ENCODE measurements at places on chromosomes 6 and 20.

DNA sequence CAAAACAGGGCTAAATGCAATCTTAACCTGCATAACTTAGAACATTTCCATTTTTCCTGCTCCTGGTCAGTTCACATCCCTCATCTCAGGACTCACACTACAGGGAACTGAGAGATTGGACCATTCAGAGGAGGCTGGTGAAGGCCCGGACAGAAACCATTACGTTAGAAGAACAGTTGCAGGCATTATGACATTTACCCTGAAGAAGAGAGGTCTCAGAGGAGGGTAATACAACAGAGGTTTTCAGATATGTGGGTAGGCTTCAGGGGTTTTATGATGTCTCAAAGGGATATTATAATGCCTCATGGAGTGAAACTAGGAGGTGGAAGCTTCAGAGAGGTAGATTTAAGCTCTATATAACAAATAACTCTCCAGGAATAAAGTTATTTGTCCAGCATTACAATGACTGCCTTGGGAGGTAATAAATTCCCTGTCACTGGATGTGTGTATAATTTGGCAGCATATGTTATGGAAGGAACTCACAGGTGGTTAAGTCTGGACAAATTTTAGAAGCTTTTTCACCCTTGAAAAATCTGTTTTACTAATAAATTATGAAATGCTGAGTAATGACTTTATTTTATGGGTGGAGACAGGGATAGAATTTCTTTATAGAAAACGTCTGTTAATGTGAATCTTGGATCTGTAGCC, 36.7 kb upstream of the RIPOR2 start:
- no peak for DNase-seq

GRCh38 chr20:19304886-19305415, 92.5 kb downstream of the SLC24A3 start:
- no peak for DNase-seq

DNA sequence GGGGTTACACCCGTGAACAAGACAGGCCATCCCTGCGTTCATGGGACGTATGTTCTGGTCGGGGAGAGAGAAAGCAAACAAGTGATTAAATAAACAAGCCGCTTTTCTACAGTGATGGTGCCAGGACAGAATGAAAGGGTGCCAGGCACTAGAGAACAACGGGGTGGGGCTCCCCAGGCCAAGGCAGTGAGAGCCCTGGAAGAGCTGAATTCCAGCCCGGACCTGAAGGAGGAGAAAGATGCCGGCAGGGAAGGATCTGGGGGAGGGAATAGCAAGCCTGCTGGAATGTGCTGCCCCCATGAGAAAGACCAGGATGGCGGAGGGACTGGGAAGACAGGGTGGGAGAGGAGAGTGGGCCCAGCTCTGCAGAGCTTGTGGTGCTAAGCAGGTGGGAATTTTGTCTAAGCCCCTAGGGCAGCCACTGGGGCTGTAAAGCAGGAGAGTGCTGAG, 7.5 kb downstream of the SNAI1 start:
- DNase-seq = no peak

DNA sequence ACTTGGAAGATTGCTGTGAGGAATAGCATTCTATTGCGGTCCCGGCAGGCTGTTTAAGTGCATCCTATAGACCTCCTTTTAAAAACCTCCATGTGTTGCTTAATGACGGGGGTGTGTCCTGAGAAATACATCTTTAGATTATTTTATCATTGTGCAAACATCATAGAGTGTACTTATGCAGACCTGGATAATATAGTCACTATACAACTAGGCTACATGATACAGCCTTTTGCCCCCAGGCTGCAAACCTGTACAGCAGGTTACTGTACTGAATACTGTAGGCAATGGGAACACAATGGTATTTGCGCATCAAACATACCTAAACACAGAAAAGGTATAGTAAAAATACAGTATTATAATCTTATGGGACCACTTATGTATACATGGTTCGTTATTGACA, 175.6 kb downstream of the RNF144B start:
- no peak for DNase-seq

DNA sequence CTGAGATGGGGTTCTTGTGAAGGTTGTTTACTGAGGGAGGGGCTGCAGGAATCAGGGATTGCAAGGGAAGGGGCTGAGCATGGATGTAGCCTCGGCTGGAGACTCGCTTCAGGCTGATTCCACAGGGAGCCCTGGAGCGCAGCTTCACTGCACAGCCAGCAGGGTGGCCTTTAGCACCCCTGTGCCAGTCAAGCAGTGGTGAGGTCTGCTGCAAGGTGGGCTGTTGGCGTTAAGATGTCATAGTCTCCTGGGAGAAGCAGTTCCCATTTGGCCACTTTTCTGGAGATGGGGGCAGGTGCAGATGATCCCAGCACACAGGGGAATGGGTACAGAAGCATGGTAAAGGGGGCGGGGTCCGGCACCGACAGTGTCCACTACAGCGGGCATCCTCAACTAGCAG, 126.3 kb downstream of the TOX2 start:
- no peak for DNase-seq

GRCh38 chr6:36886950-36887618, 1.3 kb downstream of the C6orf89 start:
- DNase-seq = no peak

- no peak for DNase-seq
Measured at GRCh38 chr20:40148886-40149285, 540.1 kb downstream of the MAFB start.

DNA sequence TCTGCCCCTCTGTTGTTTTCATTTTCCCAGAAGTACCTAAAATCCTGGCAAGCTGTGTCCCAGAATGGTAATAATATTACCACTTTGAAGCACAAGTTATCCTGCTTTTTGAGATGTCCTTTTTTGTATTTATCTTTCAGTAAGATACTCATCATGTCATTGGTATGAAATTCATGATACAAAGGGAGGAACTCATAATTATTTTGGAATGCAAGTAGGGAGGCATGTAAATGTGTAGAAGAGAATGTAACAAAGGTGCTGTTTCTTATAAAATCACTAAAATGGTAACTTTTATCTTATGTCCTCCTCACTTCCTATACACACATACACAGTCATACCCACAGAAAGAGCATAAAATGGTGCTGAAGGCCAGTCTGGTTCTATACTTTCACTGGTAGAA, 109.9 kb downstream of the CD2AP start:
- no peak for DNase-seq

DNA sequence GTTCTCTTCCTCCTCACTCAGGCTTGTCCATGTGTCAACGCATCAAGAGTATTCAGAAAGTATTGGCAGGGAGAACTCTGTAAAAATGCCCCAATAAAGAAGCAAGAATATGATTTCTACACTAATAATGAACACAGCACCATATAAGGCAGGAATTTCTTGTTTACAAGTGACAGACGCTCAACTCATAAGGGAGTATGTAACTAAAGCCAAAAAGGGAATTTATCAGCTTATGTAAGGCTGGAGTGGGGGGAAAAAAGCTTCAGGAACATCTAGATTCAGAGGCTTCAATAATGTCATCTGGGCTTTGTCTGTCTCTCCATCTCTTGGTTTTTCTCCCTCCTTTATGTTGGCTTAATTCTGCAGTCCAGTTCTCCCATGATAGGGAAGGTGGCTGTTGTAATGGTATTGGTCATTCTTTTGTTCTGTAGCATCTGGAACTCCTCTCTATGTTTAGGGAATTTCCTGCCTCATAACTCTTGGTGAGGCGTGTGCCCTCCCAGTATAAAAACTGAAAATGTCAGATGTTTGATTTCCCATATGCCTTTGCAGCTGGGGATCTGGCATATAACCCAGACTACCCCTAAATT, 125.1 kb upstream of the COL21A1 start:
- DNase-seq = no peak

GRCh38 chr6:9977411-9977810, 437.5 kb downstream of the TFAP2A start:
- DNase-seq = no peak

- no peak for DNase-seq
Measured at GRCh38 chr6:69289689-69290495, 506.9 kb downstream of the LMBRD1 start.

DNA sequence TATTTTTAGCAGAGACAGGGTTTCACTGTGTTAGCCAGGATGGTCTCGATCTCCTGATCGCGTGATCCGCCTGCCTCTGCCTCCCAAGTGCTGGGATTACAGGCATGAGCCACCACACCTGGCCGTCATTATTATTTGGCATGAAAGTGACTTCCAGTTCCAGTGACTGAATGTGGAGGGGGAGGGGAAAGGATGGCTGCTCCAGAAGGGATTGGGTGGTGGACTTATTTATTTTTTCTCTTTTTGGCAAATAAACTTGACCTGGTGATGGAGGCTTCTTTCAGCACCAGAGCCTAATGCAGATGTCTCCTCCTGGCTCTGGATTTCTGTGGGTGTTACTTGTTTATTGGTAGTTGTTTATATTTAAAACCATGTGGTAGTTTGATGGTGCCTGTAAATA, 16.9 kb upstream of the SLC22A23 start:
- DNase-seq = no peak

DNA sequence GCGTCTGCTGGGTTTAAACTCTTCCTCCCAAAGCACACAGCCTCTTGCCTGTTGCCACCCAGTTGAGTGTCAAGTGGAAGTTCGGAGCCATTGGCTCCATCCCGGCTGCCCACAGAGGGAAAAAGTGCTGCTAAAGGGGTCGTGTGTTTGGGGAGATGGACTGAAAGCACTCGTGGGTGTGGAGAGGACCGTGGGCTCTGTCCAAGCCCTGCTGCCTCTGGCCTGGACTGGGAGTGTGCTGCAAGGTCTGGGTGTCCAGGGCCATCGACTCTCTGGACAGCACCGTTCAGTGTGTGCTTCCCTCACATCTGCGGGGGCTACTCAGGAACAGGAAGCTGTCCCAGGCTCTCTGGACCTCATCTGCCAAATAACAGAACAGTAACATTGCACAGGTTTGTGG, 269.3 kb downstream of the DLL1 start:
- no peak for DNase-seq

DNA sequence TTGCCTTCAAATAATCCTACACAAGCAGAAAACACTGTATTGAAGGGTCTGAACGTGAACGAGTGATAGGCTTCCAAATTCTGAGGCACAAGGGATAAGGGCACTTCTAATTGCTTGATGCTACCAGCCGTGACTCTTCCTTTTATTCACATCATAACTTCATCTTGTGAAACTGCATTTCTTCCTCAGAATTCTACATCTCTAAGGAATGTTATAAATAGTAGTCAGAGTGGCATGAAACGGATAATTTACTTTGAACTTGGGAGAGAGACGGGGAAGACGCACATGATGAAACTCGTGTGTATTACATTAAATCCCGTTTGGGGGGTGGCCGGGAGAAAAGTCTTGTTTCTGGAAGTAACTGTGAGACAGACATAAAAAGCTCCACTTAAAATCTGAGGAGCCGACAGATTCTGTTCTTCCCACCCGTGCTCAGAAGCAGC, 754 bp downstream of the HDDC2 start:
- no peak for DNase-seq

DNA sequence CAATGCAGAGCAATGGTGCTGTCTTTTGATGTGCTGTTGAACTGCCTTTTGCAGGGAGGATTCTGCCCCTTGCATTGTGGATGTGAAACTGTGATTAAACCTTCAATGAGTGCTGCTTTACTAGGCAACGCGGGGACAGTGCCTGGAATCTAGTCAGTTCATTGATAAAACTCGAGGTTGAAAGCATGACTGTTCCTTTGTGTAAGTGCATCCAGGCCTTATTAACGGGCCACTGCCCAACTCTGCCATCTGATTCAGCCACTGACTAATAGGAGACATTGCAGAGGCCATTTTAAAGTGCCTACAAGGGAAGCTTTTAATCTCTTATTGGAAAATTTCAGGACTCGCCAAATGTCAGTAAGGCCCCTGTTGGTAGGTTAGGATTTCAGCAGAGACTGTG, 49.3 kb downstream of the SLC35F1 start:
- DNase-seq = no peak

DNA sequence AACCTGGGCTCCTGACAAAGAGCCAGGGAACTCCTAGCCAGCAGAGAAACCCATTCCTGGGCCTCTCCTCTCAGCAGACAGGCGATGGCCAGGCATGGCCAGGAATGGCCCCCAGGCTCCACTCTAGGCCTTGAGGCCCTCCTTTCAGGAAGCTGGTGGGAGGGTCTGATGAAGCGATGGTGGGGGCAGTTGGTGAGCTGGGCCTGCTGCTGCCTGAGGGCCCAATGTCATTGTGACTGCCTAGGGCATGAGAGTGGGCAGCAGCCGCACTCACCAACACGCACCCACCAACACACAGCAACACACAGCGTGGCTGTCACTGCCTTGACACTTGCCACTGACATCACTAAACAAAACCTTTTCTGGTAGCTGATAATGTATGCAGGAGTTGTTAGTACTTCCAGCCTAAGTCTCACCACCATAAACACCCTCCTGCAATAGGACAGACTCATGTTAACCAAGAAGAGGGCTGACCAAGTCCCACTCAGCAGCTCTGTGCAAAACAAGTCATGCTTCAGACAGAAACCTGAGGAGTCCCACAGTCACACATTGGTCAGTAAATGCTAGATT, 69.3 kb downstream of the ABHD12 start:
- DNase-seq = no peak

GRCh38 chr6:72930556-72931132, 294.7 kb downstream of the KHDC1L start:
- DNase-seq = no peak

- no peak for DNase-seq
Measured at GRCh38 chr6:25327432-25327831, 48.3 kb downstream of the CARMIL1 start.
